Activated naive CD4-positive, alpha-beta T cell treated with anti-CD3 and anti-CD28 coated beads for 36 hours (primary cell): ENCODE measurements at places on chromosomes 3 and 15.
A peak's percentile ranks its signal among the peaks of the same experiment; 100 is the strongest.

GRCh38 chr3:171491361-171491760 is 31.2 kb upstream of the TNIK start:
- no peak for DNase-seq

GRCh38 chr3:150367757-150368156 is 40.3 kb upstream of the TSC22D2 start:
- DNase-seq = no peak

DNA sequence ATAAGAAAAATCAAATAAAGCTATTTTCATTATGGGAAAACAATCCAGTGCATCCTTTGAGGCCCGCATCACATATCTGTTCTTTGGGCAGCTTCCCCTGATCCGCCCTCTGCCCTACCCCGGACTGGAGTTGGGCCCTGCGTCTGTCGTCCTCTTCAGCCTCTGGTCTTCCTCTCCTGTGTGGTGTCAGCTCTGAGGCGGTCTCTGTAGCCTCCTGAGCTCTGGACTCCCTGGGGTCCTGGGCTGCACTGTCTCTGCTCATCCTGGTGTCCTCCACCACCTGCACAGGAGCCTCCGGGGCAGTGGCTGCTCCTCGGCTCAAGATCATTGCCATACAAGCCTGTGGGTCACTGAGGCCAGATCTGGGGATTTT is 7.4 kb upstream of the SNX22 start:
- DNase-seq = no peak

DNA sequence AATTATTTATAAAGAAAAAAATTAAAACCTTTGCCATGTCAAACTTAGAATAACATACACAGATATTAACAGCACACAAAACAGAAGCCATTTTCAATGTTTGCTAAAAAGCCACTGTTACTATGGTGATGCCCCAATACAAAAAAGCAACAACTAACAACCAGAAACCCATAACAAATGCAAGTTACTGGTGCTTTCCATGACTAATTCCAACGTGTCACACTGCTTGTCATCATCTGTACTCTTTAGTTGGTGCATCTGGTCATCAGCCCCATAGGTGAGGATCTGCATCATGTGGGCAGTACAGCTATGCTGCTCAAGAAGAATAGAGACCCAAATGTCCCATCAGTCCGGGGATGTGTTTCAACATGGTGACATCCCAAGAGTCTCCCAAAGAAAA is 52.8 kb downstream of the ATP8B4 start:
- peak; percentile 27 for DNase-seq

DNA sequence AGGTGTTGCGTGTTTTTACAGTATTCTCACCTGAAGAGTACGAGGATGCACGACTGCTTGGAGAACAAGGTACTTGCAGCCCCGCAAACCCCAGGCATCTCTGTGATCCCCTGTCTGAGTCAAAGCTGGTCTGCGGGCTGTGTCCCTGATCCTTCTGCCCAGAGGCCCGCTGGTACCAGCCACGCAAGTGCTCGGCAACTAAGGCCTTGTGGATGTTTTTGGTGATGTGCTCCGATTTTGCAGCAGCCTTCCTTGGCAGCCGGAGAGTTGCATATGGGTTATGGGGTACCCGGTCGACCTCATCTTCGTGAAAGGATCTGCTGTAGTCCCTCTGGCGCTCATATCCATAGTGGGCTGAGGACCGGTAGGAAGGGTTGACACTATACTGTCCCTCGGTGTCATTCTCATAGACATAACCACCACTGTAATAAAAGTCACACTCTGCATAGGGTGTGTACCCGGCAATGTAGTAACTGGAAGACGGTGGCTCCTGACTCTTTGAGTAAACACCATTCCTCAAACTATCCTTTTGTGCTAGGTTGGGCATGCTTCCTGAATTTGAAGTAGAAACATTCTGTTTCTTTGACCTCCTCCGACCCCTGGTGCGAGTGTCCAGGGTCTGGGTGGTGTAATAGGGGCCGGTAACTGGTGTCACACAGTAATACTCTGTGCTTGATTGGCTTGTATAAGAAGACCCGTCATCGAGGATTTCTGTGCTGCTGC is 58.6 kb upstream of the LMOD3 start:
- DNase-seq = no peak

- no peak for DNase-seq
Observed at GRCh38 chr3:160163229-160163878, 61.9 kb upstream of the C3orf80 start.

DNA sequence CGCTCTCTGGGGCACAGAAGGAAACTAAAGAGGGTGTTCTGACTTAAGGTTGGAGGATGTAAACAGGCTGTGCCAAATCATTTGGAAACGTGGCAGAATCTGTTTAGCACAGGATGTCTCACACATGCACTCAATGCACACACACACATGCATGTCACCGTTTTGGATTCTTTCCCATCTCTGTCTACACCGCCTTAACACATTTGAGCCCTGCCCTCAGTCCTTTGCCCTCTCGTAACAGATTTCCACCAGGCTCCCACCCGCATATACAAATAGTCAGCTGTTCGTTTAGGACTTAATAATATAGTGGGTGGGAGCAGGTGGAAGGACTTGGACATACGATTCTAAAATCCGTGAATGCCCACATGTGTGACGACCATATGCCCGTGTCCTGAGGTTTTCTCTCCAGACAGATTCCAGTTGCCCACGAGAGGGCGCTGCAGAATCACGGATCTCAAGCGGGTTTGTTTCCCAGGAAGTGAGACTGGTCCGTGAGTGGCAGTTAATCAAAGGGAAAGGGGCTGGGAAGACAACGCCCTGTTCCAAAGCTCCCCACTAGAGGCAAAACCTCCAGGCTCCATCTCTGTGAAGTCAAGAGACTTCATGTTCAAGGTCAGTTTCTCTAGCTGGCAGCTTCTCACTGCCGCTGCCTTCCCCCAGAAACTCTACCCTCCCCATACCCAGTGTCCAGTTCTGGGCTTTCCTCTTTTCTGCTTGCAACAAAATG is 44.5 kb downstream of the NOX5 start:
- peak; percentile 86 for DNase-seq

DNA sequence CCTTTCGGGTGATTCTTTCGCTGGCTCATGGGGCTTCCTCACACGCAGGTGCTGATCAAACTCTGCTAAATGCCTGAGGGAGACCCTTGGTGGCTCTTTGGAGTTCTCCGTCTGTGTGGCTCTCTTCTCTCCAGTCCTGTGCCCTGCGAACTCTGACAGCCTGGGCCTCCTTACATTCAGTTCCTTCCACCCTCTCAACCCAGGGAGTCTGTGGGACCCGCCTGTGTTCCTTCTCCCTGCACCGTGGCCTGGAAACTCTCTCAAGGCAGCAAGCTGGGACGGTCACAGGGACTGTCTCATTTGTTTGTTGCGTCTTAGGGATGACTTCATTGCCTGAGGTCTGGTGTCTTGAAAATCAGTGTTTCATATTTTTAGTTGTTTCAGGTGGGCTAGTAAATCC is 37.0 kb upstream of the CORO2B start:
- DNase-seq = no peak

DNA sequence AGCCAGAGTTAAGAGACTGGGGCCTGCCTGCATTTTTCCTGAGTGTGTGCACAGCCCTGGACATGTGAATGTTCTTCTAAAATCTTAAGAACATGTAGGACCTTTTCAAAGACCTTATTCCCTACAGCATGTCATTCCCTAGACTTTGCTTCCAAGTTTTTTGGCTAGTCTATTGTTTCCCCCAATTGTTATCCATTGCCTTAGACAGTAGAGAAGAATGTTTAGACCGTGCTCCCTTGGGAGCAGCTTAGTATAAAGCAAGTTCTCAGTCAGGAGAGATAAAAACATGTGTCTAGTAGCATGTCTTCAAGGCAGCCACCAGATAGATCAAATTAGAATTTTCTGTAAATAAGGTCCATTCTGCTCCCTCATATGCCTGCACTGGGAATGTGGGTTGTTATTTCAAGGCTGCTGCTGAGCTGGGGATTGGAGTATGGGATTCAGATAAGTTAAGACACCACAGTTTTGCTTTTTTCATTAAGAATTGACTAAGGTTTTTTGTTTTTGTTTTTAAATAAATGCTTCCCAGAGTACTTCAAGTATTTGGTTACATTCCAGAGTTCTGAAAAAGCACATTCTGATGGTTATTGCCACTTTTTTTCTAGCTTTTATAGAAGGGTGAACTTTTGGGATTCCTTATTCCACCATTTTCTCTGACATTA is 246.7 kb downstream of the RORA start:
- no peak for DNase-seq

GRCh38 chr3:126668450-126669401 is 13.8 kb upstream of the TXNRD3 start:
- no peak for DNase-seq

DNA sequence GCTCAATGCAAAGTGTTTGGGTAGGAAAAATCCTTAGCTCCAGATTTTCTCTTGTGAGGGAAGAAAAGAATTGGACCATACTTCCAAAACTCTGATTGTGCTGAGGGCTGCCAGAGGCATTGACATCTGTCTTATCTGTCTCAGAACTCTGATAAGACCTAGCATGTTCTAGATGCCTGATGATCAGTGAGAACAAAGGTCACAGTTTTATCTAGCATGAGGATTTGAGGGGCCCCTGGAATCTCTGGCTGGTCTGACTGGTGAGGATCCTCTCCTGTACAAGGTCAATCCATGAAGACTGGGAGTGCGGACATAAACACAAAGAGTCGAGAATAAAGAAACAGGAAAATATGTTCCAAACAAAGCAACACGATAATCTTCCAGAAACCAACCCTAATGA is 40.1 kb downstream of the GPR149 start:
- no peak for DNase-seq

GRCh38 chr15:63923993-63924950 is 90.5 kb upstream of the HERC1 start:
- no peak for DNase-seq

DNA sequence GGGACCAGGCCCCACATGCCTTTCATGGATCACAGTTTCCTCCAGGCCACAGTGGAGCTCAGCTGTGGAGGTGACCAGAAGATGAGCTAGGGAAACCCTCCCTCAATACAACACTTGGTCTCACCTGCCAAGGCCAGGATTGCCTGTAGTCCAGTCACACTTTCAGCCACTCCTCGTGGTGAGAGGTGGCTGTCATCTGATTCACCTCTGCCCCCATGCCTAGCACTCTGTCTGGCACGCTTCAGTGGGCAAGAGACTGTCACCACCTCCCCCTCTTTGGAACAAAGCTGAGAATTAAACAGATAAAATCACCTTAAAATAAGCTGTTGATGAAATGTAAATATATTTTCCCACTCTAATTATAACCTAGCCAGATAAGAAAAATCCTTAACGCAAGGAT is 4.0 kb upstream of the IL17RD start:
- DNase-seq = no peak

DNA sequence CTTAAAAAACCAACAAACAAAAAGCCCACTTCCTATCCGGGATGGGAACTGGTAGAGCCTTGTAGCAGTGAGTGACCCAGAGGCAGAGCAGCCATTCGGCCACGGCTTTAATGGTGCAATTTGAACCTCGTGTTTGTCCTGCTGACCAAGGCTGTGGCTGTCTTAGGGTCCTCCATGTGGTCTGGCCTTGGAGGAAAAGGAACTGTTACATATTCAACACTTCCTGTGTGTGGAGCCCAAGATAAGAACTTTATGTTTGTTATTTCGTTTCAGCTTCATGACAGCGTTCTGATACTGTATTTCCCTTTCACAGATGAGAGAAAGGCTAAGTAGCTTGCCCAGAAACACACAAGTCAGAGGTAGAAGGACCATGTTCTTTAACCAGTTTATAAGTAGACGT is 269.8 kb downstream of the SV2B start:
- no peak for DNase-seq

- DNase-seq = peak; percentile 30
Observed at GRCh38 chr3:4493941-4494894, 1.1 kb downstream of the ITPR1 start.

DNA sequence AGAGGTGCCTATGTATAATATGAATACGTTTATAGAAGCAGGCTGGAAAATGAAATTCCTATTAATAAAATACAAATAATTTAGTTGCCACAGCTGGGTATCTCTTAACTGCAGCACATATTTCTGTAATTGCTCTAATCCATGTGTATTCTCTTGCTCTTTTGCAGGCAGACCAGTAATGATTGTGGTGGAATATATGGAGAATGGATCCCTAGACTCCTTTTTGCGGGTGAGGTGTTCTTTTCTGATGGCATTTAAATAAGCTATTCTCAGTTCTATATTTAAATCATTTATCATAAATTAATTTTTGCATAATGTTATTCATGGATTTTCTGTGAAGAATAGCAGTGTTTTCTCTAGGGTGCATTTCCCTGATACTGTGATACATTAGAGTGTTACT is 153.9 kb upstream of the ARL6 start:
- DNase-seq = no peak

- DNase-seq = peak; percentile 25
Observed at GRCh38 chr3:108406661-108407206, 103.7 kb downstream of the MYH15 start.

GRCh38 chr3:43256714-43257461 is 29.5 kb upstream of the SNRK start:
- no peak for DNase-seq

DNA sequence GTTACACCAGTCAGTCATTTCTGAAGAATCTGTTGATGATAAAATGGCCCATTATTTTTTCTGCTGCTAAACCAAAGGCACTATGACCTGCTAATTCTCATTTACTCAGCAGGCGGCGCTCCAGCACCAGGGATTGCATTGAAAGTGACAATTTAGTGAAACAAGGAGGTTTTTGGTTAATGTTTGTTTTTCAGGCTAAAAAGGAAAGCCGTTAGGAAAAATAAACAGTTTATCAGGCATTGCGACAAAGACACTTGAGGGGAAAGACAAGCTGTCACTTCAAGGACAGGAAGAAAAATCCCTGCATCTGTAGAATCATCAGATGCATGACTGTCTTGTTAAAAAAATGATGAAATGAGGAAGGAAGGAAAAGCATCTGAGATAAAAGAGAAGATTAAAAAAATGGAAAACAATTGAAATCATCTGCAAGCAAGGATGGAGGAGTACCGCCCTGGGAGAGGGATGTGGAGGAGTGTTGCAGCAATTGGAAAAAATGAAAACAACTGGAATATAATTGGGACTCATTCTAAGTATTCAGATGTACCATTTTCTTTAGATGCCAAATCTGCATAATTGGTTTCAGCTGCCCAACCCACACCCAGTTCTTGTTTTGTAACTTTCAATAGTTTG is 54.0 kb downstream of the NR1D2 start:
- DNase-seq = peak; percentile 88

- peak; percentile 92 for DNase-seq
Observed at GRCh38 chr15:74950078-74950908, 6.3 kb downstream of the RPP25 start.

DNA sequence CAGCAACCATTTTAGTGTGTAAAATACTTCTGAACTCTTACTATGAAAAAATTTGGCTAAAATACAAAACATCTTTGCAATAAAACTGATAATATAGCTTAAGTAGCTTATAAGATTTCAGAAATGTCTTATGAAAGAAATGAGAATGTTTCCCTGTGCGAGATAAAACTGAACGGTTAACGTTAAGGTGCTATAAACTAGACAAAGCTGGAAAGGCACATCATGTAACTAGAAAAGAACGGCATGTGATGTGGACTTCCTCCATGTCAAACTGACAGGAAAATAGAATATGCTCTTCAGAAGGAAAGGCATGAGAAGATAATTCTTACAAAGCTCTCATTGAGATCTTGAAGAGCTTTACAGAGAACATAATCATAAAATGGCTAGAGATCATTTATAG is 36.5 kb downstream of the NCK1 start:
- no peak for DNase-seq

GRCh38 chr3:29384640-29385039 is 103.8 kb downstream of the RBMS3 start:
- DNase-seq = no peak
